Adrenal gland (tissue), 19 donors: ENCODE measurements at places on chromosomes 2 and 18. TPM values are rescaled to one million over a fixed set of nuclear protein-coding genes. Genes with fewer than 3 reads are reported as not detected.

DNA sequence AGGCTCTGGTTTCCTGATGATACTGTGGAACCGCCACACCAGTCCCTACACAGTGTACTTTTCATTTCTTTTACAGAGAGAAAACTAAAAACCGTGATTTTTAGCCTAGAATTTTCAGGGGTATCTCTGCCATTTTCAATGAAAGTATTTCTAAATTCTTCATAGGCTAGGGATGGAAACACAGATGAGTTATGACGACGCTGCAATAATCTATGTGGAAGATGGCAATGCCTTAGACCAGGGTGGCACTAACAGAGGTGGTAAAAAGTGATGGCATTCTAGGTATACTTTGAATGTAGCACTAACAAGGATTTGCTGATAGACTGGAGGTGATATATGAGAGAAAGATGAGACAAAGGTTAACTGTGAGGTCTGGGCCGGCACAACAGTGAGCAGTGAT is 56.5 kb downstream of the TTC21B start:
- DNase-seq: no peak
- no peak overlapping the region for H3K4me3 ChIP-seq
- no peak overlapping the region for H3K27ac ChIP-seq
- H3K27me3 ChIP-seq: no peaks in the 10 kb centered on the region
- no peaks in the 10 kb centered on the region for H3K36me3 ChIP-seq
- H3K4me1 ChIP-seq: peaks cover 9% of the 10 kb centered on the region

DNA sequence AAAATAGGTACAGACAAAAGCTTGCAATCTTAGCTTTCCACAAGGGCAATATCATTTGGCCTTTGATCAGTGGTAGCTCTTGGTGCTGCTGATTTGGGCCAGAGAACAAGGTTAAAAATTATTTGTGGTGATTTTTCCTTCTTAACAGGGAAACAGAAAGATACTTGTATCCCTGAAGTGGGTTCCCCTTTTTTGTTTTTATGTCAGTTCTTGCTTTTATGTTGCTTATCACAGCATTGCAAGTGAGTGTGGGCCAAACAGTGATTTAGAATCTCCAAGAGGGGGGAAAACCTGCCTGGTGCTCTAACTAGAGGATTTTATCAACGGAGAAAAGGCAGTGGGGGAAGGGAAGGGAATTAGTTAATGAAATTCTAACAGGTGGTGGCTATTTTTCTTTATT is 197.6 kb upstream of the SP5 start:
- no peaks in the 10 kb centered on the region for H3K36me3 ChIP-seq
- no peaks in the 10 kb centered on the region for H3K4me1 ChIP-seq
- H3K27ac ChIP-seq: no peak overlapping the region
- no peak for DNase-seq
- no peak overlapping the region for H3K4me3 ChIP-seq

- H3K27ac ChIP-seq: no peak overlapping the region
- H3K4me1 ChIP-seq: no peaks in the 10 kb centered on the region
- no peaks in the 10 kb centered on the region for H3K27me3 ChIP-seq
- no peak overlapping the region for H3K4me3 ChIP-seq
- no peak for DNase-seq
These were observed 57.0 kb upstream of the ZC3H15 start for GRCh38 chr2:186429104-186429503.

- no peak overlapping the region for H3K4me3 ChIP-seq
- H3K27ac ChIP-seq: no peak overlapping the region
- no peaks in the 10 kb centered on the region for H3K27me3 ChIP-seq
- no peaks in the 10 kb centered on the region for H3K36me3 ChIP-seq
- no peak for DNase-seq
- H3K4me1 ChIP-seq: peaks cover 24% of the 10 kb centered on the region
These were observed 139.5 kb downstream of the HDAC4 start for GRCh38 chr2:239261356-239261755.

Gene ZNF892
- total RNA-seq: 2.2 TPM

DNA sequence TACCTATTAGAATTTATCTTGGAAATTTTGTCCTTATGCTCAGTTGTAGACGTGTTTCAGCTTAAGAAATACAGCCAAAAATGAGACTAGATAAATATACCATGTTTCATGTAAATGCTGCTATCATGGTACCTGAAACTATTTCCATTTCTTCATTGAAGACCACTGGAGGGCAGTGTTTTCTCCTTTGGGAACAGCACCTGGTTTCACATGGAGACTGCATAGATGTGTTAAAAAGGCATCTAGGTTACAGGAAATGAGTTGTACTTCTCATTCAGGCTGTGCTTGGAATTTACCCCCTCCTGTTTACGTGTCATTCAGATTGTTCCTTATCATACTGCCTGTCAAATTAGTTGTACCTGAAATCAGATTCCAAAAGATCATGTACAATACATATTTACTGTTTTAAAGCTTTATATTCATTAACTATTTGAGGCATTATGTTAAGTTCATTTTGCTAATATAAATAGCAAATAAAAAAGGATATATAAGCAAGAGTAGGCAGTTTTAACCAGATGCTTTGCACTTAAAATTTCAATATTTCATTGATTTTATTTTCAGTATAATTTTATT is 57.3 kb upstream of the PSMD14 start:
- no peaks in the 10 kb centered on the region for H3K4me1 ChIP-seq
- no peak overlapping the region for H3K27ac ChIP-seq
- H3K4me3 ChIP-seq: no peak overlapping the region
- H3K36me3 ChIP-seq: no peaks in the 10 kb centered on the region
- no peak for DNase-seq

DNA sequence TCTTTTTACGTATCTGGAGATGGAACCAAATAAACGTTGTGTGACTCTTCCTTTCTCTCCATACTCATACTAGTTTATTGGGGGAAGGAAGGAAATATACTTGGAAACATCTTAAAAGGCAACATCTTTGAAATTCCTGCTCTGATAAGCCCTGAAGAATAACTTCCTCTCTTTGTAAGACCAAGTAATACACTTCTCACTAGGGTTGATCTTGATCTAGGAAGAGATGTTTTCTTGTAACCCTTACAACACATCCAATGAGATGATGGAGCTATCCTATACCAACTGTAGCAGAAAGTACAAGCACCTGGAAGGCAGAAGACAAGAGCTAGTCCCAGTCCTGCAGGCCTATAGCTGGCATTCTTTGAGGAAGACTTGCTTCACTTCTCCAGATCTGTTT is 2.0 kb downstream of the ANKRD44 start:
- no peaks in the 10 kb centered on the region for H3K36me3 ChIP-seq
- H3K27me3 ChIP-seq: no peaks in the 10 kb centered on the region
- H3K4me1 ChIP-seq: peaks cover 48% of the 10 kb centered on the region
- no peak for DNase-seq

Gene SEPTIN10
- 42.3 TPM for total RNA-seq

- DNase-seq: no peak
- H3K4me1 ChIP-seq: peaks cover 38% of the 10 kb centered on the region
- H3K36me3 ChIP-seq: no peaks in the 10 kb centered on the region
These were observed 160.3 kb downstream of the L3MBTL4 start for GRCh38 chr18:6254456-6254855.

Gene CDH19
- 7.4 TPM for total RNA-seq

Gene TNFAIP6
- not detected for total RNA-seq

DNA sequence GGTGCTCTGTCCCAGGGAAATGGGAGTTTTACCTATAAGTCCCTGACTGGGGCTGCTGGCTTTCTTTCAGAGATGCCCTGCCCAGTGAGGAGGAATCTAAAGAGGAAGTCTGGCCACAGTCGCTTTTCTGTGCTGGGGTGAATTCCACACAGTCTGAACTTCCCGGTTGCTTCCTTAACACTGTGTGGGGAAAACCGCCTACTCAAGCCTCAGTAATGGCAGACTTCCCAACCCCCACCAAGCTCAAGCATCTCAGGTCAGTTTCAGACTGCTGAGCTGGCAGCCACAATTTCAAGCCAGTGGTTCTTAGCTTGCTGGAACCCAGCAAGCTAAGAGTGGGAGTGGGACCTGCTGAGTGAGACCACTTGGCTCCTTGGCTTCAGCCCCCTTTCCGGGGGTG is 54.9 kb downstream of the NUP35 start:
- no peaks in the 10 kb centered on the region for H3K36me3 ChIP-seq
- no peaks in the 10 kb centered on the region for H3K4me1 ChIP-seq
- no peak for DNase-seq
- H3K27me3 ChIP-seq: no peaks in the 10 kb centered on the region
- H3K27ac ChIP-seq: no peak overlapping the region

Gene LRP1B
- total RNA-seq: 4.2 TPM

GRCh38 chr2:119352357-119352756 is 14.3 kb downstream of the C2orf76 start:
- no peaks in the 10 kb centered on the region for H3K36me3 ChIP-seq
- H3K4me1 ChIP-seq: no peaks in the 10 kb centered on the region
- H3K4me3 ChIP-seq: no peak overlapping the region
- DNase-seq: no peak
- no peak overlapping the region for H3K27ac ChIP-seq

Gene SERPINB12
- not detected for total RNA-seq

DNA sequence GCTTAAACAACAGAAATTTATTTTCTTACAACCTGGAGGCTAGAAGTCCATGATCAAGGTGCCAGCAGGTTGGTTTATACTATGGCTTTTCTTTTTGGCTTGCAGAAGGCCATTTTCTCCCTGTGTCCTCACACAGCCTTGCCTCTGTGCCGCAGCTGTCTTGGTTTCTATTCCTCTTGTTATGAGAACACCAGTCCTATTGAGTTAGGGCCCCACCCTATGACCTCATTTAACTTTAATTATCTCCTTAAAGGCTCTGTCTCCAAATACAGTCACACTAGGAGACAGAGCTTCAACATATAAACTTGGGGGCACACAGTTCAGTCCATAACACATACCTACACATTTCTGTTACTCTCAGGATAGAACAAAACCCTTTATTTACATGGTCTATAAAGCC is 17.3 kb upstream of the RHOB start:
- H3K27me3 ChIP-seq: no peaks in the 10 kb centered on the region
- no peak overlapping the region for H3K27ac ChIP-seq
- DNase-seq: no peak
- H3K36me3 ChIP-seq: no peaks in the 10 kb centered on the region

GRCh38 chr18:47748847-47749599 is 181.4 kb downstream of the SMAD2 start:
- no peaks in the 10 kb centered on the region for H3K36me3 ChIP-seq
- no peak overlapping the region for H3K27ac ChIP-seq
- no peak overlapping the region for H3K4me3 ChIP-seq

GRCh38 chr2:164066095-164066494 is 330.3 kb upstream of the FIGN start:
- no peaks in the 10 kb centered on the region for H3K27me3 ChIP-seq
- no peak overlapping the region for H3K4me3 ChIP-seq
- H3K27ac ChIP-seq: no peak overlapping the region
- no peaks in the 10 kb centered on the region for H3K4me1 ChIP-seq
- no peak for DNase-seq

Gene TUBB8B
- total RNA-seq: not detected

Gene CNGA3
- total RNA-seq: not detected

Gene WDFY1
- 32.9 TPM for total RNA-seq

DNA sequence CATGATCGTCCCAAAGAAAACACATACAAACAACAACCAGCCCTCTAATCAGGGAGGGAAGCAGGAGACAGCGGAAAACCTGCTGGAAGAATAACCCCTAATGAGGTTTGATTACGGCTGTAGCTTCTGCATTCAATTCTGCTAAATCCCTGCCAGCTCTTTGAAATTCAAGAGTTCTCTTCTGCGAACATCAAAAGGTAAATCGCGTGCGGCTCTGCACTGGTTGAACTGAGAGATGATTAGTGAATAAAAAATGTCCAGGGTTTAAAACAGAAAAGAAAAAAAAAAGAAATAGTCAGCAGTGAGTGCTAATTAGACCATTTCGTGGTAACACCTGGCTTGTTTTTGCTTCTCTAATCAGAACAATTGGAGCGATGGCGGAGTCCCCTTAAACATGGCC is 153.0 kb upstream of the CAPN13 start:
- H3K4me1 ChIP-seq: no peaks in the 10 kb centered on the region
- no peaks in the 10 kb centered on the region for H3K27me3 ChIP-seq
- no peaks in the 10 kb centered on the region for H3K36me3 ChIP-seq
- no peak overlapping the region for H3K4me3 ChIP-seq

GRCh38 chr2:167579826-167580225 is 667.6 kb downstream of the STK39 start:
- DNase-seq: no peak
- no peaks in the 10 kb centered on the region for H3K27me3 ChIP-seq
- no peak overlapping the region for H3K27ac ChIP-seq
- H3K4me3 ChIP-seq: no peak overlapping the region
- no peaks in the 10 kb centered on the region for H3K36me3 ChIP-seq

- H3K36me3 ChIP-seq: no peaks in the 10 kb centered on the region
- peaks cover 11% of the 10 kb centered on the region for H3K4me1 ChIP-seq
- H3K27ac ChIP-seq: no peak overlapping the region
- H3K27me3 ChIP-seq: no peaks in the 10 kb centered on the region
- no peak overlapping the region for H3K4me3 ChIP-seq
These were observed 24.0 kb upstream of the LOXHD1 start for GRCh38 chr18:46680784-46681695.

Gene PROKR1
- total RNA-seq: 0.69 TPM

DNA sequence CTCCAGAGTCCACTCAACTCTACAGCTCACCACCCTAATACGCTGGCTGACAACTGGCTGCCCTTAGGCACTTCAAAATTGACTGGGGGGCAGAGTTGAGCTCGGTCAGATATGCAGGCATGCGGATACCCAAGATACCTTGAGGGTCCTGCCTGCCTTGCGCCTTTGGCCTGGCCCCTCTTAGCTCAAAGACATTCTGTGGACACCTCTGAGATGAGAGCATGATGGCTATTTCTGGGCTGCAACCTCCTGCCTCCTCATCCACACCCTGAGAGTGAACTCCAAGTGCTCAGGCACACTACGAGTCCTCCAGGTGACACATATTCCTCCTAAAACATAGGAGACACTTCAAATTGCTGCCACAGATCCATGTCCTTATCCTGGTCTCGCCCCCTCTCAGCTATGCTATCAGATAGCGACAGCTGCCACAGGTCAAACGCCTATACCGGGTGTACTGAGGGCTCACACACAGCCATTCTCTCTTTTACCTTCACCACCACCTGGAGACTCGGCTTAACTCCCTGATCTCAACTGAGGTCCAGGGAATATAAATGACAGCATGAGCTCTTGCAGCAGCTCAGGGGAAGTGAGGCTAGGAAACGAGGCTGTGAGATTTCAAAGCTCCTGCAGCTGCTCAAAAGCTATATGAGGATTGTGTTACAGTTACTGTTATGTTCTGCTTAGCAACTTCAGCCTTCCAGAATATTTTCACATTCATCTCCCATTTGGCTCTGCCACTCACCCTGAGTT is 60.5 kb upstream of the TEX51 start:
- no peaks in the 10 kb centered on the region for H3K27me3 ChIP-seq
- no peaks in the 10 kb centered on the region for H3K4me1 ChIP-seq
- DNase-seq: no peak
- no peak overlapping the region for H3K4me3 ChIP-seq

Gene ABCB11
- total RNA-seq: 1.4 TPM

GRCh38 chr18:36849288-36850006 is 20.5 kb downstream of the KIAA1328 start:
- H3K4me3 ChIP-seq: no peak overlapping the region
- DNase-seq: no peak
- H3K27me3 ChIP-seq: no peaks in the 10 kb centered on the region
- no peaks in the 10 kb centered on the region for H3K4me1 ChIP-seq
- H3K36me3 ChIP-seq: no peaks in the 10 kb centered on the region
- no peak overlapping the region for H3K27ac ChIP-seq

Gene CHRNG
- not detected for total RNA-seq

- peak overlapping the region; percentile 88 for H3K27ac ChIP-seq
- H3K27me3 ChIP-seq: no peaks in the 10 kb centered on the region
- peaks cover 17% of the 10 kb centered on the region for H3K4me1 ChIP-seq
- DNase-seq: no peak
- no peaks in the 10 kb centered on the region for H3K36me3 ChIP-seq
- no peak overlapping the region for H3K4me3 ChIP-seq
These were observed 99.5 kb downstream of the PLB1 start for GRCh38 chr2:28595323-28595722.

GRCh38 chr2:28435814-28436351 is 43.2 kb downstream of the FOSL2 start:
- no peaks in the 10 kb centered on the region for H3K27me3 ChIP-seq
- no peak overlapping the region for H3K27ac ChIP-seq
- DNase-seq: no peak
- H3K4me3 ChIP-seq: no peak overlapping the region

Gene ADAM23
- total RNA-seq: 5.6 TPM
